Activated CD4-positive, alpha-beta T cell treated with anti-CD3 and anti-CD28 coated beads, Interleukin-2, amount 10 ng/mL, durations not matched to agents 24 days and 14 days (primary cell): ENCODE measurements at places on chromosomes 11 and 22. TPM values are rescaled to one million over a fixed set of nuclear protein-coding genes. Genes with fewer than 3 reads are reported as not detected.

The RIMBP3C gene
- total RNA-seq: 0.19 and 0.26 TPM in 2 replicates

DNA sequence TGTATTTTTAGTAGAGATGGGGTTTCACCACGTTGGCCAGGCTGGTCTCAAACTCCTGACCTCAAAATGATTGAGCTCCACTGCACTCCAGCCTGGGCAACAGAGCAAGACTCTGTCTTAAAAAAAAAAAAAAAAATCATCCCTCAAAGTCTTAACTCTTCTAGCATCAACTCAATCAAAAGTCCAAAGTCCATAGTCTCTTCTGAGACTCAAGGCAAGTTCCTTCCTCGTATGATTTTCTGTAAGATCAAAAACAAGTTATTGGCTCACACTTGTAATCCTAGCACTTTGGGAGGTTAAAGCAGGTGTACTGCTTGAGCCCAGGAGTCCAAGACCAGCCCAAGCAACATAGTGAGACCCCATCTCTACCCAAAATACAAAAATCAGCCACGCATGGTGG is 24.4 kb downstream of the PLEKHB1 start:
- H3K27ac ChIP-seq: no peak overlapping the region
- DNase-seq: no peak
- peaks cover 2% of the 10 kb centered on the region for H3K36me3 ChIP-seq
- no peak overlapping the region for H3K4me3 ChIP-seq
- peaks cover 1% of the 10 kb centered on the region for H3K4me1 ChIP-seq
- no peaks in the 10 kb centered on the region for H3K27me3 ChIP-seq

The IFITM1 gene
- total RNA-seq: 241 and 256 TPM in 2 replicates

The TEX12 gene
- not detected in 2 replicates for total RNA-seq

The MUC5B gene
- not detected in 2 replicates for total RNA-seq

The ESAM gene
- total RNA-seq: 0.24 TPM in 1 of 2 replicates, not detected in the other

- peaks cover 8% of the 10 kb centered on the region for H3K4me1 ChIP-seq
- no peak for DNase-seq
- H3K4me3 ChIP-seq: no peak overlapping the region
- no peaks in the 10 kb centered on the region for H3K36me3 ChIP-seq
- H3K27me3 ChIP-seq: no peaks in the 10 kb centered on the region
These were observed 57.4 kb downstream of the NECTIN1 start for GRCh38 chr11:119671561-119672015.

The ZFTA gene
- total RNA-seq: 3.8 and 5.3 TPM in 2 replicates

DNA sequence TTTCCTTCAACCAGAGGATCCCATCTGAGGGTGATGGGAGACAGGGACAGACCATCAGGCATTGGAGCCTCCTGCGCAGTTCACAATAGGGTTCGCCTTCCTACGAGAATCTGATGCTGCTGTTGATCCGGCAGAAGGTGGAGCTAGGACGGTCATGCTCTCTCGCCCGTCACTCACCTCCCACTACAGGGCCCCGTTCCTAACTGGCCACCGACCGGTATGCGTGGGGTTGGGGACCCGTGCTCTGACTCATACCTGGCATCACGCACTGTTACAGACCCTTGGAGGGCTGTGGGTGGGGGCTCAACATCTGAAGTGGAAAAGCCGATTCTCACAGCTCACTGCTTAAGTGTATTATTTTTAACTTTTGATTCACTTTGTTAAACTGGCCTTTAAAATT is 402.3 kb downstream of the BRD1 start:
- DNase-seq: no peak
- no peaks in the 10 kb centered on the region for H3K4me1 ChIP-seq
- H3K27ac ChIP-seq: no peak overlapping the region

DNA sequence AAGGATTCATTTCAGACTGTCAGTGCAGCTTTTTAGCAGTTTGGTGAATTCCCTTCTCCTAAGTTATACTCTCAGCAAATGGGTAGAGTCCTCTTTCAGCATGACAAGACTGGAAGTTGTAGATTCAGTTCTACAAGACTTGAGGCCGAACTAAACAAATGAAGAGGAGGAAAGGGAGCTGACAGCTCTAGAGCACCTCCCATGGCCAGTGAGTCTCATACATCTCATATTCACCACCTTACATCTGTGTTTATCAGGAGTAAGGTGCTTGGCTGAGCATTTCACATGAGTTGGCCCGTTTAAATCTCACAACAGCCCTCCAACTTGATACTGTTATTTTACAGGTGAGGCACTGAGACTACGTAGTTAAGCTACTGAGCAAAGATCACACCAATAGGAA is 30.4 kb downstream of the SEZ6L start:
- H3K36me3 ChIP-seq: no peaks in the 10 kb centered on the region
- DNase-seq: no peak
- H3K27me3 ChIP-seq: peaks cover 10% of the 10 kb centered on the region

DNA sequence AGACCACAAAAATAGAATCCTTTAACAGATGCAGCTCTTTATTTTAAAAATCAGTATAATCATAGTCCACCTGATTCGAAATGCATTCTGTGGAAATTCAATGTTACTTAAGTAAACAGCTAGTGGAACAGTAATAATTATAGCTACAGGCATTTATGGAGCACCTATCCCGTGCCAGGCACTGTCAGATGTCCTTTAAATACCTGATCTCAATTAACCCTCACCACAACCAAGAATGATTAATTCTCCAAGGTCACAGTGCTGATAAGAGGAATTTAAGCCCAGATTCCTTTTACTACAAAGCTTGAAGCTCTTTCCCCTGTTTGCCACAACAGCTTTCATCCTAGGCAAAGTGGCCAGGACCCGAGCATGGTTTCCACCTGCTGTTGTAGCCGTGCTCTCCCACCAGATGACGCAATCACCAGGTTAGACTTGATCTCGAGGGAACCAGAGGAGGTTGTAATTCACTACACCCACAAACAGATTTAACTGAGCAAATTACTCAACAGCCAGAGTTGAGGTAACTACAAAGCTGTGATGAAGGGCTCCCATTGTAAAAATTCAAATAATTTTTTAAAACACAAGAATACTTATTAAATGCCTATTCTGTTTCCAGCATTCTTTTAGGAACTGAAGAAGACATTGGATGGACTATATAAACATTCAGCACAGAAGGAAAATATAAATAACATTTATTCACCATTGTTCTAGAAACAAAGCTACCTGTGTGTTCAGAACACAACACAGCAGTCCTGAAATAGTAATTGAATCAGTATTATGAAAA is 10.3 kb downstream of the PRDM10 start:
- no peaks in the 10 kb centered on the region for H3K27me3 ChIP-seq
- H3K4me1 ChIP-seq: peaks cover 6% of the 10 kb centered on the region
- H3K27ac ChIP-seq: no peak overlapping the region
- peak; percentile 73 for DNase-seq
- H3K36me3 ChIP-seq: peaks cover 6% of the 10 kb centered on the region

- DNase-seq: no peak
- no peak overlapping the region for H3K27ac ChIP-seq
- H3K4me1 ChIP-seq: no peaks in the 10 kb centered on the region
- H3K4me3 ChIP-seq: no peak overlapping the region
- H3K36me3 ChIP-seq: no peaks in the 10 kb centered on the region
These were observed 38.8 kb downstream of the PGR start for GRCh38 chr11:101090679-101091270.

GRCh38 chr11:14751975-14752407 is 108.4 kb downstream of the PDE3B start:
- peak overlapping the region; percentile 53 for H3K27ac ChIP-seq
- no peak for DNase-seq
- peaks cover 32% of the 10 kb centered on the region for H3K36me3 ChIP-seq
- H3K27me3 ChIP-seq: no peaks in the 10 kb centered on the region
- peak overlapping the region; percentile 64 for H3K4me3 ChIP-seq

GRCh38 chr11:128725630-128726319 is 31.9 kb downstream of the FLI1 start:
- peak overlapping the region; percentile 83 for H3K4me3 ChIP-seq
- peak overlapping the region; percentile 83 for H3K27ac ChIP-seq
- H3K27me3 ChIP-seq: no peaks in the 10 kb centered on the region
- H3K4me1 ChIP-seq: peaks cover 90% of the 10 kb centered on the region
- peaks cover 20% of the 10 kb centered on the region for H3K36me3 ChIP-seq

GRCh38 chr11:67646535-67647336 is 3.8 kb downstream of the ACY3 start:
- peak; percentile 81 for DNase-seq
- H3K4me1 ChIP-seq: peaks cover 18% of the 10 kb centered on the region
- peak overlapping the region; percentile 20 for H3K27ac ChIP-seq

GRCh38 chr11:114200351-114201133 is 95.7 kb upstream of the NNMT start:
- no peaks in the 10 kb centered on the region for H3K36me3 ChIP-seq
- no peak for DNase-seq
- no peak overlapping the region for H3K4me3 ChIP-seq
- H3K4me1 ChIP-seq: peaks cover 5% of the 10 kb centered on the region
- H3K27ac ChIP-seq: no peak overlapping the region

- no peaks in the 10 kb centered on the region for H3K27me3 ChIP-seq
- no peak for DNase-seq
- no peaks in the 10 kb centered on the region for H3K4me1 ChIP-seq
- H3K4me3 ChIP-seq: no peak overlapping the region
- H3K27ac ChIP-seq: no peak overlapping the region
- H3K36me3 ChIP-seq: no peaks in the 10 kb centered on the region
These were observed 10.0 kb downstream of the CNTF start for GRCh38 chr11:58632510-58632909.

DNA sequence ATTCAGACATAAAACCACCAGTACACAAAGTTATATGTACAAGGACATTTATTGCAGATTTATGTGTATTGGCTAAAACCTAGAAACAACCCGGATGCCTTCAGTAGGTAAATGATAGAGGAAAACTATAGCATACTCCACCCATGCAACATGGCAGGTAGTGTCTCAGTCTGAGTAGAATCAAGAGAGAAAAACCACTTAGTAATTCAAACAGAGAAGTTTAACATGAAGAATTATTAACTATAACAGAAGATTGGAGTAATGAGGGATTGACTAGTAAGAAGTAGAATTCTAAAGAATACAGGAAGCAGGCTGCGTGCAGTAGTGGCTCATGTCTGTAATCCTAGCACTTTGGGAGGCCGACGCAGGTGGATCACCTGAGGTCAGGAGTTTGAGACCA is 16.2 kb upstream of the SPTY2D1 start:
- no peak for DNase-seq
- no peak overlapping the region for H3K27ac ChIP-seq
- H3K36me3 ChIP-seq: no peaks in the 10 kb centered on the region
- H3K27me3 ChIP-seq: no peaks in the 10 kb centered on the region
- no peak overlapping the region for H3K4me3 ChIP-seq

The GGTLC2 gene
- total RNA-seq: not detected in 2 replicates

- no peak for DNase-seq
- no peaks in the 10 kb centered on the region for H3K36me3 ChIP-seq
- no peak overlapping the region for H3K27ac ChIP-seq
These were observed 12.6 kb downstream of the PARVA start for GRCh38 chr11:12389676-12390657.

The CCDC81 gene
- total RNA-seq: 0.75 and 1.4 TPM in 2 replicates

DNA sequence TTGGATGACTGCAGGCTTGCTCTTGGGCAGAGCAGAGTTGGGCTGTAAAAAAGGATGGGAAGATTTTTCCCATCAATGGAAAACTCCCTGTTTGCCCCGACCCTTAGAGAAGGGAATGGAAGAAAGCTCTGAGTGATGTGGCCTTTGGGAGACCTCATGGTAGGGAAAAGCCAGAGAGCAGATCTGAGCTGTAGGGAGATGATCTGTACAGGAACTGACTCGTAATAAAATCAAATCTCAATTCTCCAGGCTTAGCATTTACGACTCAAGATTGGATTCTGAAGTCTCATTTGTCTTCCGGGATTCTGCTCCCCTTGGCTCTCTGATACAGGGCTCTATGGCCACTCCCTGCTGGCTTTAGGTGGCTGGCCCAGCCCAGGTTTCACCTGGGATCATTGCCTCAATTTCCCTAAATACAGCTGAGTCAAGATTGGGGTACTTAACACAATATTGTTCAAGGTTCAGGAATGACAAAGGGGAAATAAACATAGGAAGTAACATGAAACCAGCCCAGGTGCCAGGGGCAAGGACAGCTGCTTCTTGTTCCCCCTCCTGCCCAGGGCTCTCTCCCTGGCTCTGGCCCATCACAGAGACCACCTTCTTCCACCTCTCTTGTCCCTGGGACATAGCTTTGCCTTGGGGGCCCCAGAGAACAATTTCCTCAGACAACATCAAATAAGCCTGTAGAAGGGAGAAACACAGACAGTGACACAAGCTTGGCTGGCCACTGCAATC is 38.4 kb upstream of the THY1 start:
- no peaks in the 10 kb centered on the region for H3K36me3 ChIP-seq
- H3K4me3 ChIP-seq: no peak overlapping the region
- peaks cover 38% of the 10 kb centered on the region for H3K27me3 ChIP-seq
- no peak for DNase-seq
- H3K4me1 ChIP-seq: no peaks in the 10 kb centered on the region
- no peak overlapping the region for H3K27ac ChIP-seq

The MRGPRD gene
- not detected in 2 replicates for total RNA-seq

- no peak overlapping the region for H3K4me3 ChIP-seq
- no peak overlapping the region for H3K27ac ChIP-seq
- peaks cover 3% of the 10 kb centered on the region for H3K27me3 ChIP-seq
- H3K4me1 ChIP-seq: no peaks in the 10 kb centered on the region
These were observed 112.6 kb downstream of the ARL14EP start for GRCh38 chr11:30435488-30435887.

The AIP gene
- 186 and 189 TPM in 2 replicates for total RNA-seq

DNA sequence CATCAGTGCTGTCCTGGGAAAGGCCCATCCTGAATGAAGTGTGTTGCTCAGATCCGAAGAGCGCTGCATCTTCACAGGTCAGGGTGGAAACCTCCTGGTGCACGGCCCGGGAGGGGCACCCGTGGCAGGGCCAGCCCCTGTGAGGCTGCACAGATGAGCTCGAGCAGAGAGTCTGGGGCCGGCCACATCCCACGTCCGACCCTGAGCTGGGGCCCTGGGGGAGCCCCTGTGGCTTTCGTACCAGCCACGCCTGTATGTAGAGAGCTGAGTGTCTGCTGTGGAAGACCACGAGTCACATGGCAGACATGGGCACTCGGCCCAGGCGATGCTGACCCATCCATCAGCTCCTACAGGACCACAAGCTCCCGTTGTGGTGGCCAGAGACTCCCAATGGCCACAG is 24.9 kb upstream of the SEPTIN5 start:
- no peak overlapping the region for H3K27ac ChIP-seq
- no peaks in the 10 kb centered on the region for H3K36me3 ChIP-seq
- no peak overlapping the region for H3K4me3 ChIP-seq
- no peak for DNase-seq

- no peaks in the 10 kb centered on the region for H3K27me3 ChIP-seq
- no peak overlapping the region for H3K27ac ChIP-seq
- DNase-seq: no peak
- no peak overlapping the region for H3K4me3 ChIP-seq
- peaks cover 37% of the 10 kb centered on the region for H3K36me3 ChIP-seq
These were observed 66.1 kb downstream of the HSD17B12 start for GRCh38 chr11:43746670-43747069.

- no peak overlapping the region for H3K4me3 ChIP-seq
- H3K4me1 ChIP-seq: no peaks in the 10 kb centered on the region
- no peak for DNase-seq
- H3K27ac ChIP-seq: no peak overlapping the region
- H3K27me3 ChIP-seq: peaks cover 21% of the 10 kb centered on the region
These were observed 102.7 kb upstream of the SEZ6L start for GRCh38 chr22:26066534-26066933.

The MRPL23 gene
- 77.1 and 78.1 TPM in 2 replicates for total RNA-seq
